ENCODE measurements at places on chromosomes 11 and 22.

- no peak for DNase-seq
Measured at GRCh38 chr11:17812865-17813187, 78.2 kb downstream of the KCNC1 start.

GRCh38 chr11:2621894-2622293 is 77.9 kb downstream of the KCNQ1OT1 start:
- DNase-seq, result no peak

DNA sequence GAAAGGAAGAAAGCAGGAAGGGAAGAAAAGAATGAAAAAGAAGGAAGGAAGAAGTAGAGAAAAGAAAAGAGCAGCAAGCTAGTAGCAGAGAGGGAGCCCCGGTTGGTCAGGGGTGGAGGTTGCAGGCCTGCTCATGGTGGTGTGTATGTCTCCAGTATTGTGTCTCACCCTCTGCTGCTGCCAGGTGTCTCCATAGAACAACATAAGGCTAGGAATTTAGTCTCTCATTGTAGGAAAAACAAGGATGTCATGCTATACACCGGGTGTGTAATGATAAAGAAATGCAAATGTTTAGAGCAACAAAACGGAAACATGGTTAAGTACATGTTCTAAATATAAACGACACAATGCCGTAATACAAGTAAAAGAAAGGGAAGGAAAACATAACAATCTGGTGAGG is 342.5 kb downstream of the NTM start:
- no peak for DNase-seq

DNA sequence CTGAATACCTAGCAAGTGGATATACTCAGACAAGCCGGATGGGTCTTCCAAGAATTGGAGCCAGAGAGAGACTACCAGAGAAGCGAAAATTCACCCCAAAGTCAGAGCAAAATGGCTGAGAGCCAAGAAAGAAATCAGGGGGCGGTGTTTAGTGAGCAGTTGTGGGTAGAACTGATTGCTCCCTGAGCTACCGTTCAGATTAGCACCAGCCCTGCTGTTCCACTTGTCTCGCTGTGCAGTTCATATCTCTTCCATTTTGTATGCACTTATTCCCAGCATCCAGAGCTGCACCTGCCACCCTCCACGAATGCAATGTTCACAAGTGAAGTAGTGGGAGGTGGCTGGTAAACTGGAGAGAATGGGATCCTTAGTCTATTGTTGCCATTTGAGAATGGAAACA is 25.5 kb downstream of the DRD2 start:
- no peak for DNase-seq

DNA sequence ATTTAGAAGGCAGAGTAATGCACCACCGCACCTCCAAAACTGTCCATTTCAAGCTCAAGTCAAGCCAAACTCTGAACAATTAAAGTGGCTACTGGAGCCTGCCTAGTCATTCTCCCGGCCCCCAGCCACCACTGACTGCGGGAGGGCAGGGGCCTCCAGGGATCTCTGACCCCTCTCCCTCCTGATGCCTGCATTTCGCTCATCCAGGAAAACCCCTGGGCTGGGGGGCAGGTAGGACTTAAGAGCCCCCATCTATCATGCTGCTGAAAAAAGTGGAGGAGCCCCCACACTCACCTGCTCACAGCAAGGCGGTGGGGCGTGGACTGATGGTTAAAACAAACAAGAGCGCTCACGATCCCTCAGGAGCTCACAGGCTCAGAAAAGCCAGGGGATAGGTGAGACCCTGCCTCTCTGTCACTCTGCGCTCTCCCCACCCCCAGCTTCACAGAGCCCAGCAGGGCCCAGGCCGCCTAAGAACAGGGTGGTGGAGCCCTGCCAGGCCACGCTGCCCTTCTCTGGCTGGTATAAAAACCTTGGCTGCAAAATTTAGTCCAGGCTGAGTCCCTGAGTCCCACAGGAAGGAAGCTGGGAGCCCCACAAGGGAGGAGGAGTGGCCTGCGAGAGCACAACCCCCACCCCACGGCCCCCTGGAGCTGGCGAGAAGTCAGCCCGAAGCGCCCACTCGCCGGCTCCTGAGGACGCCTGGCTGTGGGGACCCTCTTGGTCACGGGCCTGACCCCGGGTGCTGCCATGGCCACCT is 21.0 kb upstream of the MOB2 start:
- no peak for DNase-seq

DNA sequence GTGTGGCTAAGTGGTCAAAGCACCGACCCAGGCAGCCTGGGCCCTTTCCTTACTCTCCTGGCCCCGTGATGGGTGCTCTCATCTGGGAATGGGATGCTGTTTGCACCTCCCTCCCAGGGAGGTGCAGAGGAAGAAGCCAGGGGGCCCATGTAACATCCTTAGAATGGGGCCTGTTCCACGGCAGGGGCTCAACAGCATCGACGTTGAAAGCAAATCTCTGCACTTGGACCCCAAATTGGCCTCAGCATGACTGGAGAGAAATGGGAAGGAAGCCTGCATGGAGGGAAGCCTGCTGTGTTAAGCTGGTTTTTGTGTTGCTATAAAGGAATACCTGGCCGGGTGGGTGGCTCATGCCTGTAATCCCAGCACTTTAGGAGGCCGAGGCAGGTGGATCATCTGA is 1288.4 kb downstream of the TBC1D22A start:
- no peak for DNase-seq

DNA sequence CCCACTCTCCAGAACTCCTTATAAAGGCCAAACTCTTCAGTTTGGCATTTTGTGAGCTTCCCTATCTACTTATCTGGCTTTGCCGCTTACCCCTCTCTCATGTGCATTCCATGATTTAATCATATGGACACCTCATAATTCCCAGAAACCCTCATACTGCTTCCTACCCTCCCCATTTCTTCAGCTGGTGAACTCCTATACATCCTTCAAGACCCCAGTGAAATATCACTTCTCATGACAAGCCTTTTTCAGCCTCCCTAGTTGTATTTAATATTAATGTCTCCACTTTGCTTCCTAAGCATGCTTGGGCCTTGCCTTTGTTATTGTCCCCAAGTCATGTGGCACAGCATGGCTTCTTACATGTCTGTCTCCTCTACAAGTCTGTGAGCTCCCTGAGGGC is 13.7 kb upstream of the TSPAN18 start:
- no peak for DNase-seq

- no peak for DNase-seq
Measured at GRCh38 chr11:128354476-128354875, 232.9 kb downstream of the ETS1 start.

DNA sequence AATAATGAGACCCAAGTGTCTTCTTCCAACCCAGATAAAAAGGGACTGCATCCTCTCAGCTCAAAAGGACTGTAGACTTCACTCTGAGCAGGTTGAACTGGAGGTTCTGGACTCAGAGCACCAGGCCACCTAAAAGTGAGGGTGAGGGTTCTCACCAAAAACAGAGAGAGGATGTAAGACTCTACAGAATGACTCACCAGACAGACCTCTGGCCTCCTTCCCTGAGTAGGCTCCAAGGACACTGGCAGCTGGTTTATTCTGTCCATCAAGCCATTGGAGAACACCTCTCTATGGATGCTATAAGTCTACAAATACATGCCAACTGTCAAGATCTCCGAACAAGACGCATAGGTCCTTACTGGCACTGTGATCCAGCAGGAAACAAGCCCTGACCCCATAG is 27.2 kb downstream of the FEZ1 start:
- DNase-seq, result no peak

- no peak for DNase-seq
Measured at GRCh38 chr11:60182541-60183330, at the start of gene MS4A6A. TSS of gene MS4A6A (minus strand) at chr11:60183083. CDS start at chr11:60181727, 1,356 bp downstream.

GRCh38 chr11:57162179-57162898 is 19.4 kb upstream of the LRRC55 start:
- no peak for DNase-seq

Measured in HS-27A (cell line).